GM23248 (cell line): ENCODE measurements at places on chromosomes 1 and 21.

DNA sequence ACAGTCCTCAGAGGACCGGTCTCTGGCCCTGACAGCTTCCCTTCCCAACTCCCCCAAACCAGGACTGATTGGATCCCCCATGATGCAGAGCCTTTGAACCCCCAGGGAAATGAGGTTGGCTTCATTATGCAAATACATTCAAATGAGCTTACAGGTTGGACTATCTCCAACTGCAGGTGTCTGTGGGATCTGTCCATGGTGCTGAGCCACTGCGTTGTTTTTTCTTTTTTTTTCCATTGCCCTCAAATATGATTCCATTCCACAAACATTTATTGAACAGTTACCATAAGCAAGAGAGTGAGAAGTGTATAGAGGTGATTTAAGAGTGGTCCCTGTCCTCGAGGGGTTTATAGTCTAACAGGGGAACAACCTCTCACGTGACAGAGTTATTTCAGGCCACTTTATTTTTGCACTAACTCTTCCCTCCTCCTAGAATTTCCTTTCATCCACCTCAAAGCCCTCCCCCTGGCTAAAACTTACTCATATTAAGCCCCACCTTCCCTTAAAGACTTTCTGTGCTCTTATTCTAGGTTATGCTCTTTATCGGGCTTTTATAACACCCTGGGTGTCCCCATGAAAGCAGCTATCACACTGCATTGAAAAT, 21.9 kb downstream of the DLGAP3 start:
- DNase-seq, result peak; percentile 36

- no peak for DNase-seq
Observed at GRCh38 chr1:114117654-114118053, 36.0 kb downstream of the SYT6 start.

GRCh38 chr1:109190189-109190588, 23.5 kb upstream of the SARS1 start:
- DNase-seq, result no peak

DNA sequence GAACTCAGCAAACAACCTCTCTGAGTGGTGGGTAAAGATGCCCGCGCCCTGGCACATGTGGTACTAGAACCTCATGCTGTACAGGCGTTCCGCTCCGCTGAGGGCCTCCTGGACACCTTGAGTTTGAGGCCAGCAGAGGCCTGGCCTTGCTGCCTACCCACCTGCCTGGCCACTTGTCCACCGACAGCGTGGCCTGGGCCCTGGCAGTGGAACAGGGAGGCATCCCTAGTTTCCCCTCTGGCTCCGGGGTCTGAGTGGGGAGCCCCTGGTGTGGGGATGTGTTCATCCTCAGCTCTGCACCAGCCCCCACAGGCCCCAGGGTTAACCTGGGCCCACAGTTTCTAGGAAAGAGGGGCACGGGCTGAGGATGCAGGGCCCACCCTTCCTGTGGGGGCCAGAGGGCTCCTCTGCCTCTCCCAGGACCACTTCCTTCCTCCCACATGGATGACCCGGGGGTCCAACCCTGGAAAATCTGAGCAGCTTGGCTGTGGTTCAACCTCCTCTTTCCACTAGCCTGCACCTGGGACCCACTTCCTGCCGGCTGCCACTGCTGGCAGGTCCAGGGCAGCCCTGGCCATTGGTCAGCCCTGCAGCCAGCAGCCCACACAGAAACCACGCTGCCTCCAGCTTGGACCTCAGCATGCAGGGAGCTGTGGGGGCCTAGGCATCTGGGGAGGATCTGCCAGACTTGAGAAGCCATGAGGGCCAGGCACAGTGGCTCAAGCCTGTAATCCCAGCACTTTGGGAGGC, 53.3 kb upstream of the COL18A1 start:
- no peak for DNase-seq

GRCh38 chr1:66535061-66535460, 1.1 kb downstream of the SGIP1 start:
- no peak for DNase-seq

- DNase-seq, result no peak
Observed at GRCh38 chr1:46637444-46638083, 21.0 kb upstream of the MOB3C start.

- DNase-seq, result no peak
Observed at GRCh38 chr1:20712215-20712577, 5.6 kb downstream of the KIF17 start.

GRCh38 chr1:65971547-65971946, 178.9 kb downstream of the PDE4B start:
- peak; percentile 56 for DNase-seq

DNA sequence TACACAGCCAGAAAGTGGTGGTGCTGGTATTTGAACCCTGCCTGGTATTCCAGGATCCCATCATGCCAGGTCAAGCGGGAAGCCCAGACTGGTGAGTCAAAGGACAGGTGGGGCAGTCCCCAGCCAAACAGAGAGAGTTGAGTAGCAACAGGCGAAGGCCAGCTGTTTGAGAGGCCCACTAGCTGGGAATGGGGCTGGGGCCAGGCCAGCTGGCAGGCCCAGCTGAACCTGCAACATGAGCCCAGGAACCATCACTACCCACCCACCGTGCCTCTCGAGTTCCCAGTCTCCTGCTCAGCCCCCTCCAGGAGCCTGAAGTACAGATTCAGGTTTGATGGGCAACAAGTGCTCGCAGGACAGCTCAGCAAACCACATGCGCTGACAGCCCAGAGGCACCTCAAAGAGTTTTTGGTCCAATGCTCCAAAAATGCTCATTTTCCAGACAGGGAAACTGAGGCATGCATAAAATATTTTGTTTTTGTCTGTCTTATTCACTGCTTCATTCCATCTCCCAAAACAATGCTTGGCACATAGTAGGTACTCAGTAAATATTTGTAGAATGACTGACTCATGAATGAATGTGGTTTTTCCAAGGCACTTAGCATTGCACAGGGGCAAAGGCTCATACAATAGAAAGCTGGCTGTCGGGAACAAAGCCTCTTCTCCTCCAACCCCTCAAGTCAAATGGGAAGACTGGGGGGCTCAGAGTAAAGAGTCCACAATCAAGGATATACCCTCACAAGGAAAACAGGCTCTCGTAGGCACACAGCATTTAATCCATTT, 42.5 kb upstream of the CLIC4 start:
- no peak for DNase-seq

DNA sequence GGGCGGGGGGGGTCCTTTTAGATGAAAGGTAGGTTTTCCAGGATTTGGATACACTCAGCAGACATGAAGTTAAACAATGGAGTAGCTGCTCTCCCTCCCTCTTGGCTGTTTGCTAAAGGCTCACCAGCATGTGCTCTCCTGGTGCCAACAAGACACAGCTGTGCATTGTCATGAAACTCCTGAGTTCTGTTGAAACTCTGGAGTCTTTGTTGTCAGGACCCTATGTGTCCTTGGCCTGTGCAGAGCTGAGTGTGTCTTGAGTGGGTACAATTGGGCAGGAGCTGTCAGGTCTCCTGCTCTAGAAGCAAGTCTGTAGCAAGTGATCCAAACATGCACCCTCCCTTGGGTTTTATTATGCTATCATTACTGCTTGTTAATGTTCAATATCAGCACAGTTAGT, 12.7 kb downstream of the TBX19 start:
- no peak for DNase-seq

GRCh38 chr1:203556047-203556851, 62.3 kb downstream of the OPTC start:
- DNase-seq, result peak; percentile 95

DNA sequence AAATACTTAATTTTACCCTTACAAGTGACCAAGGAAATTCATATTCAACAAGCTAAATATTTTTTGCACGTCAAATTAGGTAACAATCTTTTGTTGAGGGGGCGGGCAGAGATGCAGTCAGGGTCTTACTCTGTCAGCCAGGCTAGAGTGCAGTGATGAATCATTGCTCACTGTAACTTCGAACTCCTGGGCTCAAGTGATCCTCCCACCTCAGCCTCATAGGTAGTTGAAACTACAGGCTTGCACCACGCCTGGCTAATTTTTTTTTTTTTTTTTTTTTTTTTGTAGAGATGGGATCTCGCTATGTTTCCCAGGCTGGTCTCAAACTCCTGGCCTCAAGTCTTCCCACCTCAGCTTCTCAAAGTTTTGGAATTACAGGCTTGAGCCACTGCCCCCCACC, 26.5 kb downstream of the PHTF1 start:
- DNase-seq, result no peak

- DNase-seq, result peak; percentile 75
Observed at GRCh38 chr21:39444421-39445180, 977 bp downstream of the LCA5L start.

DNA sequence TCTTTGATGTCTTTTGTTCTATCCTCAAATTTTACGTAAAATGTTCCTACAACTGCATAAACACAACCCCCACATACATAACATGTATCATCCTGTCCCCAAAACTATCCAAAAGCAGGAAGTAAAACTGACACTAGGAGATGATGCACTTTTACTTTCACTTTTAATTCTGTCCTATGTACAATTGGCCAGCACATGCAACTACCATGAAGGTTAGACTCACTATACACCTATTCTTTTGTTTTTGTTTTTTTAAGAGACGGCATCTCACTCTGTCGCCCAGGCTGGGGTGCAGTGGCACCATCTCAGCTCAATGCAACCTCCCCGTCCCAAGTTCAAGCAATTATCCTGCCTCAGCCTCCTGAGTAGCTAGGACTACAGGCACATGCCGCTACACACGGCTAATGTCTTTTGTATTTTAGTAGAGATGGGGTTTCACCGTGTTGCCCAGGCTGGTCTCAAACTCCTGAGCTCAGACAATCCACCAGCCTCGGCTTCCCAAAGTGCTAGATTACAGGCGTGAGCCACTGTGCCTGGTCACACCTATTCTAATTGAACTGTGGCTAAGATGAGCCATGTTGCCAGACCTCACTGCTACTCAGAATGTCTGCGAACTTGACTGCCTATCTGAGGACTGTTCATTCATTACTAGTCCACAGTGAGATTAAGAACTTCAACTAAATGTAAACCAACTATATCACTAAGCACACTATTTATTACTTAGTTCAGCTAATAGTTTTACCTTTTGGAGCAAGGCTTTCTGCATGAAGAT, 48.0 kb downstream of the TOR3A start:
- DNase-seq, result peak; percentile 66

DNA sequence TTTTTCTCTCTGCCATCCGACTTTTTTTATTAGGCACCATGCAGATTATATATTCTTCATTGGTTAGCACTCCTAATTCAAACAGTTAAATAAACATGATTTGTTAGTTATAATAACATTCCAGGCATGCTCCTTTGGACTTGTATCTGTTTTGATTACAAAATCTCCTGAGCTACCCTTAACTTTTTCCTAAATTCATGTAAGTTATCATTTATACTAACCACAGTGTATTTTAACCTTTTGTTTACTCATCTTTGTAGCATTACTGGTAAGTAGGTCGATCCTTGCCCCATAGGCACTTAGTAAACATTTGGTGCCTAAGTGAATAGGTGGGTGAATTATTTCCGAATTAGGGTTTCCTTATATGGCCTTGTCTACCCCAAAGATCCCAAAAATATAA, 43.8 kb downstream of the MIER1 start:
- no peak for DNase-seq

DNA sequence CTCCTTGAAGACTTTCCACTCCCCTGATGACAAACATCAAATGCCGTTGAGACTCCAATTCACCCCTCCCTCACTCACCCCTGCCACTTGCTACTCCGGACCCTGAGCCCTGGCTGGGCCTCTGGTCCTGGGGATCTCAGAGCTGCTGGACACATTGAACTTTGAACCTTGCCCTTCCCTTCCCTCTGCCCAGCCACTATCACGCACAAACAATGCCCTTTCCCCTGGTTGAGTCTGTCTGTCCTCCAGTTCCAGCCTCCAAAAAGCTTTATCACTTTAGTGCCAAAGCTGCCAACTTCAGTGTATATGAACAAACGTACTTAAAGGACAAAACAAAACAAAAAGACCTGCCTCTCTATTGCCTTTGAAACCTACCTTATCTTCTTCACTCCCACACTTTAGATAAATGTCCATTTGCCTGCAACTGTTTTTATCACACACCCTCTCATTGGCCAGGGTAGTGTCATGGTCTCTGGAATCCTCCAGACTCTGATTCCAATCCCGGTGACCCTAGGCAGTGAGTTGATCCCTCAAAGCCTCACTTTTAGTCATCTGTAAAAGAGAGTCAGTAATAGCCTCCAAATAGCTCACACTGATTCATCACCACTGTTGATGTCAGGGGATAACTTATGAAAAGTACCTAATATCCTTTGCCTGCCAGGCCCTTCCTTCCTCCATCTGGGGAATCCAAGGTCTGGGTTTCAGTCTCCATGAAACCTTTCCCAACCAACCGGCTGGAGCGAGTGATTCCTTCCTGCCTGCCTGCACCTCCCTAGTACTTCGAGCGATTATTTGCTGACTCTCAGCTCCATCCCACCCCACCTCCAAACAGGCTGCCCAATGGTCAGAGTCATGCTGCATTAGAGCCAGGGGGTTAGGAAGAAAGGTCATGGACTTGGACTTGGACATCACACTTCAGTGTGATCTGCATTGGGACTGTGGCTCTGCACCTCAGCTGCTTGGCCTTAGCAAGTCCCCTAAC, 15.9 kb upstream of the SPOCD1 start:
- DNase-seq, result peak; percentile 82

DNA sequence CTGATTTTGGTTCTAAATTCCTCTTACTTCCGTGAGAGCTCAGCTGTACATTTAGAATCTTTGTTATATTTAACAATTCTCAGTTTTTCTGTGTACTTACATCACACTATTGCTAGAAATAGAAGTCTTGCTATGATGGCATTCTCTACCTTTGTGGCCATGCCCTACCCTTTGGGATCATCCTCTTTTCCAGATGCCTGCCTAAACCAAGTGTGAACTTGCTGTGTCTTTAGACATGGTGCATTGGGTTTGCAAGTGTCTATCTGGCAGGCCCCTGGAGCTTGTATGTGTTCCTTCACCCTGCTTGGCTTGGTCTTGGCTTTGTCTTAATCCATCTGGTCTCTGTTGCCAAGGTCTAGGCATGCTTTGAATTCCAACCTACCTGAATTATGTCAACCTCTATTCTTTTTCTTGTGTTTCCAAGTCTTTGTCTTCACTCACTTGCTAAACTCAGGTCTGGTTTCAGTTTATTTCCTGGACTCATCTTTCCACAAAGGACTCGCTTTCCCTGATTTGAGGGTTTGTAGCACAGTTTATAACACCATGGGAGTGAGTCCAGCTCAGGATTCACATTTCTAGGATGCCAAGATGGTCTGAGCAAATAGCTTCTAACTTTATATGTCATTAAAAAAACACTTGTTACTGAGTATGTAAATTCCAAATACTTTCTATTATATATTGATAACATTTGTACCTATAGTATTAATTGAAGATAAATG, 20.6 kb upstream of the APOBEC4 start:
- DNase-seq, result no peak

DNA sequence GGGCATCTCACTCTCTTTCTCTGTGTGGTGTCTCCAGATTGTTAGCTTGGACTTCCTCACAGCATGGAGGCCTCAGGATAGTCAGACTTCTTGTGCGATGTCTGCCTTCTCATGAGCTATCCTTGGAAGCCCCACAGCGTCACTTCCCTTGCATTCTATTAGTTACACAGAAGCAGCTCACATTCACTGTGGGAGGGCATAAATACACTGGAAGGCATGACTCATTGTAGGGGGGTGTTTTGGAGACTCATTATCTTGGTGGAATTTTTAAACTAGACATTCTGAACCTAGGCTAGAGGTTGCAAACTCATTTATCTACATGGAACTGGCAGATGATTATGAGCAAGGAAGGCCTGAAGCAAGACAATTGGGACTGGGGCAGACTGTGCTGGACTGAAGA, 21.4 kb upstream of the FASLG start:
- DNase-seq, result peak; percentile 93

GRCh38 chr1:197750366-197750765, 24.9 kb downstream of the DENND1B start:
- DNase-seq, result no peak
